ENCODE measurements at places on chromosomes 4 and X. TPM values are rescaled to one million over a fixed set of nuclear protein-coding genes. Genes with fewer than 3 reads are reported as not detected.

- no peak for ATAC-seq
Observed at GRCh38 chr4:145420595-145421214, 60.9 kb upstream of the SMAD1 start.

The TKTL1 gene
- total RNA-seq: 2.5 TPM

DNA sequence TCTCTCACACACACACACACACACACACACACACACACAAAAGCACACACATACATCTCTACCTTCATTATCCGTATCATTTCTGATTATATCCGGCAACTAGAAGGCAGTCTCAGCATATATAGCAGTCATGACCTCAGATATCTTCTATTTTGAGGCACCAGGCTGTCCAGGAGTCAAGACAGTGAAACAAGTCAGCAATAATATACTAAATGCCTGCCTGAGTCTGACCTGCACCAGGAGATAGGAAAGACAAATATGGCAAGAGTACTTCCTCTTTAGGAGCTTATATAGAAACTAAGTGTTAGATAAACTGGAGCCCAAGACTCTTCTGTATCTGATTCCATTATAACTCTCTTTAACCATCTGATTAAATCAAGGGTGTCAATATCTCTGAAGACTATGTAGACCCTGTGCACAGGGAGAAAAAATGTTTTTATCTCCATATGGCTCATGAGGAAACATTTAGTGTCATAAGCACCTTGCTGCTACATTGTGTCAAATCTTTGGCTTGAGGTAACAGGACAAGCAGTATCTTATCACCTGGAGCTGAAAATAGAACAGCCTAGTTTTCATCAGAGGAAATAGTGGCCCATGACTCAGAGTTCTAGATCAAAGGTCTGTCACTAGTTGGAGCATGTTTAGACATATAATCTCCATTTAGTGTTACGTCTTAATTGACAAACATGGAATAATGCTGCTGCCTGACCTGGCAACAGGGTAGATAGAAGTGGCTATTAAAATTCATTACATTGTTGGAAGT is 27.0 kb upstream of the FAM47B start:
- no peak for ATAC-seq

GRCh38 chr4:39324446-39324845 is 41.7 kb downstream of the RFC1 start:
- no peak for ATAC-seq

The SLC25A43 gene
- 8.3 TPM for total RNA-seq

DNA sequence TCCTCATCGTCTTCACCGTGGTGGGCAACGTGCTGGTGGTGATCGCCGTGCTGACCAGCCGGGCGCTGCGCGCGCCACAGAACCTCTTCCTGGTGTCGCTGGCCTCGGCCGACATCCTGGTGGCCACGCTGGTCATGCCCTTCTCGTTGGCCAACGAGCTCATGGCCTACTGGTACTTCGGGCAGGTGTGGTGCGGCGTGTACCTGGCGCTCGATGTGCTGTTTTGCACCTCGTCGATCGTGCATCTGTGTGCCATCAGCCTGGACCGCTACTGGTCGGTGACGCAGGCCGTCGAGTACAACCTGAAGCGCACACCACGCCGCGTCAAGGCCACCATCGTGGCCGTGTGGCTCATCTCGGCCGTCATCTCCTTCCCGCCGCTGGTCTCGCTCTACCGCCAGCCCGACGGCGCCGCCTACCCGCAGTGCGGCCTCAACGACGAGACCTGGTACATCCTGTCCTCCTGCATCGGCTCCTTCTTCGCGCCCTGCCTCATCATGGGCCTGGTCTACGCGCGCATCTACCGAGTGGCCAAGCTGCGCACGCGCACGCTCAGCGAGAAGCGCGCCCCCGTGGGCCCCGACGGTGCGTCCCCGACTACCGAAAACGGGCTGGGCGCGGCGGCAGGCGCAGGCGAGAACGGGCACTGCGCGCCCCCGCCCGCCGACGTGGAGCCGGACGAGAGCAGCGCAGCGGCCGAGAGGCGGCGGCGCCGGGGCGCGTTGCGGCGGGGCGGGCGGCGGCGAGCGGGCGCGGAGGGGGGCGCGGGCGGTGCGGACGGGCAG is 792 bp downstream of the ADRA2C start:
- peak; percentile 47 for ATAC-seq

DNA sequence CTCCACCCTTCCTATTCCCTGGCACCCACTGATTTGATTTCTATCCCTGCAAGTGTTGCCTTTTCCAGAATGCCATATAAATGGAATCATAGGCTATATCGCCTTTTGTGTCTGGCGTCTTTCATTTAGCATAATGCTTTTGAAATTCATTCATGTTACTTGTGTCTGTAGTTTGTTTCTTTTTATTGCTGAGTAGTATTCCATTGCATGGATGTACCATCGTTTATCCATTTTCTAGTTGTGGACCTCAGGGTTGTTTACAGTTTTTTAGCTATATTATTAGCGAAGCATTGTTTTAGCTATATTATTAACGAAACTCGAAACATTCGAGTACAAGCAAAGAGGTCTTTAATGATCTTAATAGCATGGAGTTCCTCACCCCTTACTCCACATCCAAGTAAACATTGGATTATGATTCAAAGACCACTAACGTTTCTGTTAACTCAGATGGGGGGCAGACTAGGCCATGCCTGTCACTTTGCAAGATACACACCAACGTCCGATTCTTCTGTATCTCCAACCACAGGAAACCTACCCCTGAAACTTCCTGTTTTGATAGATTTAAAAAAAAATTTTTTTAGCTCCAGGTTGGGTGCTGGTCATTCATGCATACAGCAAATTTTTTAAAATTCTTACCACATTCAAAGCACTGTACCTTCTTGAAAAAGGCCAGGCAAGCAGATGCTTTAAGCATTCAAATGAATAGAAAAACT is 1.1 kb downstream of the DCK start:
- no peak for ATAC-seq

- ATAC-seq: no peak
Observed at GRCh38 chrX:52933976-52934703, 24.2 kb downstream of the FAM156A start.

The MAGIX gene
- total RNA-seq: 0.57 TPM

GRCh38 chrX:49147936-49148335 is 14.6 kb upstream of the MAGIX start:
- ATAC-seq: no peak

DNA sequence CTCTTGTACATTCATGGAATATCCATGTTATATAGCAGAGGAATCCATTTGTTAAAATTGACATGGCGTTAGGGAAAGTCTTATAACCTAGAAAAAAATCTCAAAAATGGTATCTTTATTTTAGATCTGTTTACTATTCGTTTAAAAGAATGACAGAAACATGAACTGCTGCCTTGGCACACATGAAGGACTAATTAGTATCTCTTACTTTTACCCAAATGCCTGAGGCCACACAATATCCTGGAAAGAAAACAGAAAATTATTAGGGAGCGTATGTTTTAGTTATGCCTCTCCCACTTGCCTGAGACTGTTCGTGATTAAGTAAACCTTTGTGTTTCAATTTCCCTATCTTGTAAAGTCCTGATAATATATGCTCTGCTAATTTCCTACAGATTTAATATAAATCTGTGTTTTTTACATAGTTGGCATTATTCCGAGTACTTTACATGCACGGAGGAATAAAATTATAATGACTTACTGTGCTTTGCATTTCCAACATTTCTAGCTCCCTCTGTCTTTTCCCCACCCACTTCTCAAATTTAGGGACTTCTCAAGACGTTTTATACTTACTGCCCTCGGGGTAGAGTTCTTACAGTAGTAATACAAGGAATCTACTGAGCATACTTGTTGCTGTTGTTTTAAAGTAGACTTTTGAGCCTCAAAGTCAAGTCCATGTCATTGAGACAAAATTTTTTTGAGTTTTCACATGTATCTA is 147.3 kb downstream of the VEGFC start:
- ATAC-seq: no peak

DNA sequence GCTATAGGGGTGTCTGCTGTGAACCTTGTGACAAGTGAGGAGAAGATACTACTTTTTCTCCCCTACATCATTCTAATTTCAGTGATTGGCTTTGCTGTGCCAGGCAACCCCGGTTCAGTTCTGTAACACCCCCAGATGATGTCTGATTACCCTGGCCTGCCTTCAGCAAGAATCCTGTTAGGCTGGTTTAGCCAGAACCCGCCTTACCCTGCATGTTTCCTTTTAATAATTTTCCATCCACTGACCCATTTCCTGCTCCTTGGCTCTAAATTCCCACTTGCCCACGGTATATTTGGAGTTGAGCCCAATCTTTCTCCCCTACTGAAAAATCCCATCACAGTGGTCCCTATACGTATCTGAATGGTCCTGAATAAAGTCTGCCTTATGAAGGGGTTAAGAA is 46.5 kb upstream of the HPSE start:
- no peak for ATAC-seq

DNA sequence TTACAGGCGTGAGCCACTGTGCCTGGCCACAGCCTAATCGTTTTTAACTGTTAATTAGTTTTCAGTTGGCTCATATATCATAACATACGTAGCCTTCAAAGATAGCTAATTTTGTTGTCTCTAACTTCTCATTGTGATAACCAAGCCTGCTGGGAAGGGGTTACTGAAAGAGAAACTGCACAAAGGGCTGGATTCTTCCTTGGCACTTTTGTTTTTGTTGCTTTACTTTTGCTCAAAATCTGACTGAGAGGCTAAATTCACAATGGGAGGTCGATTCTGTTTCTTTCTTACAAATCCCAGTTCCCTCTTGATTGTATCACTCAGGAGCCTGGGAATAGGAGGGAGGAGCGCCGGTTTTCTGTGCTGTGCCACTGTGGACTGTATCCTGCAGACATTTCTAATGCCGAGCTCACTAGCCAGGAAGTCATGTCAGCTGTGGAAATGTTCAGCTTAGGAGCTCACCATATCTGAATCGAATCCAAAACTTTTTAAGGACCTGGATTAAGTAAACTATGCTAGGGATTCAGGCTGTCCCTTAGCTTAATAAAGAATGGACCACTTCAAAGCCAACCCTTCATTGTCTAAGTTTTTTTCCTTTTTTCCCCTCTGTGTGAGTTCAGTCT is 120.5 kb upstream of the FAT1 start:
- ATAC-seq: peak; percentile 64

The TNMD gene
- total RNA-seq: not detected

The GLOD5 gene
- not detected for total RNA-seq

- ATAC-seq: peak; percentile 98
Observed at GRCh38 chrX:118823263-118824172, at the start of gene ZCCHC12. ZCCHC12 (plus strand) TSS chrX:118823824; CDS start chrX:118825245, 1,421 bp downstream.

DNA sequence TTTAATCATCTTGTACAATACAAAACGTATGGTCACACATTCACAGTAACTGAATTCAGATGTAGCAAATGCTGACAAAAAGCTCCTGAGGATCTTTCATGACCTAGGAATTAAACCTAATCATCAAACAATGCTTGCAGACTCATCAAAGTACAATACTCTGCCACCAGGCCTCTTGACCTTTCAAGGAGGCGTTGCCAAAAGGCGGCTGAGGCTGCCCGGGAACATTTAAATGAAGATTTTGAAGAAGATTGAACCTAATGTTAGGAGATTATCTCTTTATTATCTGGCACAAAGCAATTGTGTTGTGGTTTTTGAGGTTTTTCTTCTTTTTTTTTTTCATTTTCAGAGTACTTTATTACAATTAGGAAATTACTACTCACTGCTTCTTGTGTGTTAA is 340.5 kb downstream of the GALNTL6 start:
- ATAC-seq: no peak

The TMEM271 gene
- total RNA-seq: 0.88 TPM

DNA sequence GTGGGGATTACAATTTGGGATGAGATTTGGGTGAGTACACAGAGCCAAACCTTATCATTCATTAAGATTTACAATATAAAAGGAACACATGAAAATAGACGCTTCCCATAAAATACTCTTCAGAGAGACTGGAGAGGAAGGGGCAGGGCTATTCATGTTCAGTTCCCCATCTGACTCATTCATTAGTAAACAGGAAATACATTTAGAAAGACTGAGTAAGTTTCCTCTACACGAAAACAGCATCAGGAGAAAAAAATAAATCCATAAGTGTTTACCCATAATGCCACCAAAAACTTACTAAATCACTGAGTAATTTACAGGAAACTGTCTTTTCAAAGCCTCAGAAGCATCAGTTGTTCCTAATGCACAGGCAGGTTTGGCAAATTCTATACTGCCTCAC is 255.4 kb upstream of the CXorf51A start:
- ATAC-seq: no peak

DNA sequence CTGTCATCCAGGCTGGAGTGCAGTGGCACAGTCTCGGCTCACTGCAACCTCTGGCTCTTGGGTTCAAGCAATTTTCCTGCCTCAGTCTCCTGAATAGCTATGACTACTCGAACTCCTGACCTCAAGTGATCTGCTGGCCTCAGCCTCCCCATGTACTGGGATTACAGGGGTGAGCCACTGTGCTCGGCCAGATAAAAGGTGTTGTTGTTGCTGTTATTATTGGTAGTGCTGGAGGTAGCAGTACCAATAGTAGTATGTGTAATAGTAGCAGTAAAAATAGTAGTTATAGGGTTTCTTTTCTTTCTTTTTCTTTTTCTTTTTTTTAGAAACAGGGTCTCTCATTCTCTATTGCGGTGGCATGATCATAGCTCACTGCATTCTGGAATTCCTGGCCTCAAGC is 592.1 kb downstream of the ARAP2 start:
- ATAC-seq: no peak

- peak; percentile 64 for ATAC-seq
Observed at GRCh38 chr4:92969650-92970379, 666.0 kb downstream of the GRID2 start.

GRCh38 chr4:31545755-31546154 is 825.6 kb downstream of the PCDH7 start:
- no peak for ATAC-seq

GRCh38 chr4:40502934-40503333 is 126.7 kb downstream of the RBM47 start:
- no peak for ATAC-seq

- ATAC-seq: no peak
Observed at GRCh38 chr4:55018521-55018920, 106.9 kb downstream of the KDR start.

The SPOCK3 gene
- total RNA-seq: not detected

- ATAC-seq: no peak
Observed at GRCh38 chr4:3471098-3471760, 8.1 kb downstream of the DOK7 start.

The N4BP2 gene
- total RNA-seq: 38.0 TPM

GRCh38 chr4:72311291-72311690 is 257.7 kb downstream of the ADAMTS3 start:
- ATAC-seq: no peak

Data from motor neuron (in vitro differentiated cells).